ENCODE measurements at places on chromosomes 2 and 18.
A peak's percentile ranks its signal among the peaks of the same experiment; 100 is the strongest.

DNA sequence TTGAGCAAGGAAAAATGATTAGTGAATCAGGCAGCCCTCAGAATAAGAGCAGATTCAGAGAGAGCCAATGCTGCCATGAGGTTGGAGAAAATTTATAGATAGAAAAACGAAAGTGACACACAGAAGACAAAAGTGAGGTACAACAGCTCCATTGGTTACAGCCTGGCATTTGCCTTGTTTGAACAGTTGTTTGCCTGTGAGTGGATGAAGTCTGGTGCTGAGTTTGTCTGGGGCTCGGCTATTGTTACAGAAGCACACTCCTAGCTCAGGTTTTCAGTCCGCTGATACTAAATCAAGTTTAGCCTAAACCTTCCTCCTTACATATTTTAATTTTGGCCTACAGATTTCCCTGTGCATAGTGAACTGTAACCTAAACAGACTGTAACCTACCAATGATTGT, 387.8 kb upstream of the RAB12 start:
- DNase-seq: no peak

GRCh38 chr18:28167835-28168349, 9.0 kb downstream of the CDH2 start:
- no peak for DNase-seq

- no peak for DNase-seq
Observed at GRCh38 chr2:179541586-179541985, 277.0 kb upstream of the SESTD1 start.

DNA sequence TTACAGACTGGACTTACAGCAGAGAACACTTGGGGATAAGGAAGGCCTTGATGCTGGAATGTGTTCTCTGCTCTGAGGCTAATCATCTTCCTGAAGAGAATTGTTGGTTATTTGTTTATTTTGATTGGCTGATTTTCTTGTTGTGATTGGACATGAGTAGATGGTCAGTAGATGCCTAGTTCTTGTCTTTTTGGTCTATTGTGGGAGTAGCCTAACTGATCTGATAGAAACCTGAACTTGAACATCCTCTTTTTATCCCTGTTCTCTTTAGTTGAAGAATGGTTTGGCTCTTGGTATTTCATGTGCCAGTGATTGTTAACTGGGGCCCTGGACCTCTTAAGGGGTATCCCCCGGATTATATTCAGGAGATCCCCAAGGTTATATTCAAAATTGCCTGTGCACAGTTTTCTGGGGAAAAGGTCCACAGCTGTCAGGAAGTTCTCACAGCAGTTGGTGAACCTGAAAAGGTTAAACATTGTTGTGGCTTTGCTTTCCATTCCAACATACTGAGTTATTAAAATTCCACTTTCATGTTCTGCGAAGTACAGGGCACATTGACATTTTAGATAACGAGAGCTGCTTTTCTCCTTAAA, 13.6 kb downstream of the TWSG1 start:
- no peak for DNase-seq

DNA sequence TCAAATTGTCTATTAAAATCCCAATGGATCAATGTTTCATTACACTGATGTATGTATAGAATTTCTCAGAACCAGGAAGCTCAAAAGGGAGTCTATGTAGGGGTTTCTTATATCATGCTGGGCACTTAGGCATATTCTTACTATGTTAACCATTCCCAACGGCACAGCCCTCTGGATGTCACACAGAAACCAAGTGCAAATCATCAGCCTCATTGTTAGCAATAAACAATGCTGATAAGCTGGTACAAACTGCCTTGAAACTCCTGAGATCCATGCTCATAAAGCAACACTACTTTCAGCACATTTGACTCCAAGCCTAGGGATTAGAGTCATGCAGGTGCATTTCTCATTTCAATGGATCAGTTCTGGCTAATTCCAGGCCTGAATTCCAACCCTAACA, 730.2 kb upstream of the SLC39A10 start:
- no peak for DNase-seq

- no peak for DNase-seq
Observed at GRCh38 chr2:31581124-31581795, 522 bp upstream of the SRD5A2 start.

- no peak for DNase-seq
Observed at GRCh38 chr2:3466966-3467365, 52.4 kb downstream of the ADI1 start.

GRCh38 chr2:235135990-235136561, 184.3 kb downstream of the SH3BP4 start:
- DNase-seq: peak; percentile 52

GRCh38 chr18:4842751-4843150, 354.3 kb downstream of the AKAIN1 start:
- no peak for DNase-seq

- DNase-seq: no peak
Observed at GRCh38 chr18:46418663-46419260, 238.3 kb downstream of the LOXHD1 start.

GRCh38 chr18:6488956-6489355, 74.2 kb upstream of the L3MBTL4 start:
- no peak for DNase-seq

DNA sequence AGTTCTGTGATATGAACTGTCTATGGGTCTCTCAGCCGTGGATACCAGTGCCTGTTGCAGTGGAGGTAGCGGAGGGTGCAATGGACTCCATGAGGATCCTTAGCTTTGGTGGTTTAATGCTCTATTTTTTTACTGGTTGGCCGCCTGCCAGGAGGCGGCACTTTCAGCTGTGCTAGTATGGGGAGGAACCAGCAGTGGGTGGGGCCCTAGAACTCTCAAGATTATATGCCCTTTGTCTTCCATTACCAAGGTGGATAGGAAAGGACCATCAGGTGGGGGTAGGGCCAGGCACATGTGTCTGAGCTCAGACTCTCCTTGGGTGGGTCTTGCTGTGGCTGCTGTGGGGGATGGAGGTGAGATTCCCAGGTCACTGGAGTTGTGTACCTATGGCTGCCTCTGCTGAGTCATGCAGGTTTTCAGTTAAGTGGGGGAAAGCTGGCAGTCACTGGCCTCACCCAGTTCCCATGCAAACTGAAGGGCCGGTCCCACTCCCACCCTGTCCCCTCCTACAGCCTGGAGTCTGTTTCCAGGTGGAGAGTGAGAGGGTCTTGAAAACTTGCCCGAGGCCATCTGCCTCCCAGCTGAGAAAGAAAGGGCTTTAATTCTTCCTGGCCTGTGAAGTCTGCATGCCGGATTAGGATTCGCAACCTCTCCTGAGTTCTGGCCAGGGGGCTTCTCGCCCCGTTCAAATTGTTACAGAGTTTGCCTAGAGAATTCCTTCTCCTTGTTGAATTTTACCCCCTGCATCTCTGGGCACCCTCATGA, 14.5 kb downstream of the KCNS3 start:
- no peak for DNase-seq

DNA sequence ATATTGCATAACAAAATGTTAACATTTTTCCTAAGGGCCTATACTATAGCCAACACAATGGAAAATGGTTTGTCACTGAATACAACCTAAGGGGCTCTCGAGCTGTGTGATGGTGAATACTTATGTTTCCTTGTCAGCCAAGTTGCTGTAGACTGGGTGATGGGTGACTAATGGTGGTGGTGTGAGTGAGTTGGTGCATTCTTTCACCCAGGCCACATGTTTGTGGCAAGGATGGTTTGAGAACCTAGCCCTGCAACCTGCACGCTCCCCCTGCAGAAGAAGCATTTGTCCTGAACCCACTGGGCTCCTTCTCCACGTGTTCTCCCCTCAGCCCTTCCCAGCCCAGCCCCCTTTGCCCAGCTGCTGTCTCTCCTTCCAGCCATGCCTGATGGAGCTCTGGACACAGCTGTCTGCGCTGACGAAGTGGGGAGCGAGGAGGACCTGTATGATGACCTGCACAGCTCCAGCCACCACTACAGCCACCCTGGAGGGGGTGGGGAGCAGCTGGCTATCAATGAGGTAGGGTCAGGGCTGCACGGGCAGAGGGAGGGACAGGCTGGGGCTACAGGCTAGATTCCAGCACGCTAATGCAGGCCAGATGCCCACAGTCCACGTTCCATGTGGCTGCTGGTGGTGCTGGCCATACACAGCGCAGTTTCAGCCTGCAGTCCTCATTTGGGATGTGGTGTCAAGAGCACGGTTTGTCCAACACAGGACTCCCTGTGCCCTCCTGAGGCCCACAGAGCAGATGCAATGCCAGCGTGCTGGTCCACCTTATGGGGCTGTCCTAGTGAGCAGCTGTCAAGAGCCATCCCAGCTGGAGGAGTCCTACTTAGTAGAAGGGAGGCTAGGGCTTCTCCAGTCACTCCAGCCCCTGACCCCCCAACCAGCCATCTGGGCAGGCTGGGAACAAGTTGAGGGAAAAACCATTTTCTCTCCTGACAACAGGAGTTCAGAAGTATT, 65.4 kb downstream of the FAM168B start:
- peak; percentile 1 for DNase-seq

GRCh38 chr2:110157153-110157793, 41.7 kb upstream of the MALL start:
- peak; percentile 45 for DNase-seq

DNA sequence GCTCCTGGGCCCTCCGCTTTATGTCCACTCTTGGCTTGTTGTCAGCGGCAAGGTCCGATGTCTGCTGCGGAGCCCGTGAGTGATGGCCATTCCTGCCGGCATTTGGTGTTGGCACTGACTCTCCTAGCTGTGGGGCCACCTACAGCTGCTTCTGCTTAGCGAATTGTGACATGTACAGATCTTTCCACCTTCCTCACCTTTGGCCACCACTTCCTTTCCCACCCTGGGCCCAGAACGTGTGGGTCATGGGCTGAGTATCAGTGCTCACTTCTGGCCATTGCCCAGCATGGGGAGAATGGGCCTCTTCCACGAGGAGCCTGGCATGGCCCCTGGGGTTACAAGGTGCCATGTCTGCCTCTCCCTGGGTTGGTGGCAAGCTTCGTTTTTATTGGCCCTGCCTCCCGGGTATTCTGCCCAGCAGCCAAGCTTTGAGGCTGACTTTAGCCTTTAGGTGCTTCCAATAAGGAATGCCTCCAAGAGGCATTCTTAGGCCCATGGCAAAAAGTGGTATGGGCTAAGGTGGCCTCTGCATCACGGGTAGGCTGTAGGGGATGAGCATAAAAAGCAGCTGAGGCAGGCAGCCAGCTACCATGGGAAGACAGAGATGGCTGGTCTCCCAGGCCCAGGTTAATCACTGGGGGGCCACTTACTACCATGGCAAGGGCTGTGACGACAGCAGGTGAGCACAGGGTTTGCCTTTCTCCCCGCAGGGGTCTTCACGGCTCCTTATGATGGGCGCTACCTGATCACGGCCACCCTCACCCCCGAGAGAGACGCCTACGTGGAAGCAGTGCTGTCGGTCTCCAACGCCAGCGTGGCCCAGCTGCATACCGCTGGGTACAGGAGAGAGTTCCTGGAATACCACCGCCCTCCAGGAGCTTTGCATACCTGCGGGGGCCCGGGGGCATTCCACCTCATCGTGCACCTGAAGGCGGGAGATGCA, 65.8 kb downstream of the EMILIN2 start:
- DNase-seq: no peak

GRCh38 chr18:62876111-62876510, 160.8 kb downstream of the PHLPP1 start:
- no peak for DNase-seq

GRCh38 chr18:78875016-78875777, 104.4 kb upstream of the SALL3 start:
- peak; percentile 50 for DNase-seq

GRCh38 chr18:52070291-52070756, 269.7 kb upstream of the DCC start:
- no peak for DNase-seq

- DNase-seq: no peak
Observed at GRCh38 chr2:191844706-191845105, 2.2 kb downstream of the CAVIN2 start.

DNA sequence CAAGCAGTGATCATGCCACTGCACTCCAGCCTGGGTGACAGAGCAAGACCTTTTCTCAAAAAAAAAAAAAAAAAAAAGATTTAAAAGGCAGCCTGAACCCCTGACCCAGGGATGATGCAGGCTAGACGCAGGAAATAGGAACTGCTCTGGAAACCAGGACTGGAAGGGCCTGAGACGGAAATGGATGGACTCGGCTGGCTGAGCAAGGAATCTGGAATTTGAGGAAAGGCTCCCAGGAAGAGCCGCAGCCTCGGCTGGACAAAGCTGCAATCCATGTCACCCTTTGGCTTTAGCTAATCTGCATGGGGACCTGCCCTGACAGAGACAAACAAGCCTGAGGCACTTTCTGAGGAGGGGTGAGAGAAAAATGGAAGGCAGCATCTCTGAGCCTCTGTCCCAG, 55.0 kb upstream of the DAPL1 start:
- DNase-seq: no peak

DNA sequence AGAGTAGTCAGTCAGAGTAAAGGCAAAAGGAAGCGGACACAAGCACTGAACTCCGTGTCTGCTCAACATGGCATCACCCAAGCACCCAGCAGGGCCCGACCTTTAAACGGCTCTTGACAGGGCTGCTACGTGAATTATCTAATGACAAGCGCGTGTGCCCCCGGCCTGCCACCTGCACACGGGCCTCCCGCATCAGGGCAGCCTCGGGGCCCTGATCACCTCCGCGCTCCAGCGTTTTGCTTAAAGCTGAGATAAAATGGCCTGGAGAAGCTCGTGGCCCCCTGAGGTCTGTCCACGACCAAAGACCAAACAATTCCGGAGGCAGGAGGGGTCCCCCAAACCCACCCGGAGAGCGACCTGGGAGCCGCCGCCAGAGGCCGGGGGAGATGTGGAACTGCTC, 376 bp downstream of the NDUFA10 start:
- DNase-seq: peak; percentile 28

- no peak for DNase-seq
Observed at GRCh38 chr18:58275176-58275575, 231.2 kb downstream of the NEDD4L start.

- DNase-seq: peak; percentile 91
Observed at GRCh38 chr18:79405781-79406575, 10.2 kb downstream of the NFATC1 start.

DNA sequence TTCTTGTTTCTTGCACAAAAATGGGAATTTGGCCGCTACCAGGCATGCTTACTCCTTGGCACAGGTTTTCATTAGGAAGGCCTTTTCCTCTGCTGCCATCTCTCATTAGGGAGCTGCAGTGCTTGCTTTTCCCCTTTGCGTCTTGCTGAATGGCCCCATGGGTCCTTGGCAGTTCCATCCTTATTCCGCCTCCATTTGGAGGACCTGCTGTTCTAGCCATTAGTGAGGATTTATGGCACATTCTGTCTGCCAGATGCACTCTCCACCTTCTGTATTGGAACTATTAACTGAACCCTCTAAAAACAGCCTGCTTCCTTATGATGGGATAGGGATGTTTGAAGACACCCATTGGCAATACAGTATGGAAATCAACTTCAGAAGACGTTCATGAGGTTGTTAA, 103.5 kb upstream of the NOSTRIN start:
- DNase-seq: no peak

Data from activated CD4-positive, alpha-beta T cell treated with anti-CD3 and anti-CD28 coated beads, Interleukin-2, amount 10 ng/mL, durations not matched to agents 7 days and 5 days (primary cell).